ENCODE measurements at places on chromosomes 2 and 18.

- DNase-seq, result no peak
Measured at GRCh38 chr18:36334798-36335197, 37.3 kb downstream of the FHOD3 start.

- no peak for DNase-seq
Measured at GRCh38 chr2:32745191-32745590, 117.3 kb downstream of the TTC27 start.

- DNase-seq, result no peak
Measured at GRCh38 chr18:33666915-33667314, 88.9 kb downstream of the ASXL3 start.

- DNase-seq, result no peak
Measured at GRCh38 chr2:66390152-66390551, 44.8 kb upstream of the MEIS1 start.

DNA sequence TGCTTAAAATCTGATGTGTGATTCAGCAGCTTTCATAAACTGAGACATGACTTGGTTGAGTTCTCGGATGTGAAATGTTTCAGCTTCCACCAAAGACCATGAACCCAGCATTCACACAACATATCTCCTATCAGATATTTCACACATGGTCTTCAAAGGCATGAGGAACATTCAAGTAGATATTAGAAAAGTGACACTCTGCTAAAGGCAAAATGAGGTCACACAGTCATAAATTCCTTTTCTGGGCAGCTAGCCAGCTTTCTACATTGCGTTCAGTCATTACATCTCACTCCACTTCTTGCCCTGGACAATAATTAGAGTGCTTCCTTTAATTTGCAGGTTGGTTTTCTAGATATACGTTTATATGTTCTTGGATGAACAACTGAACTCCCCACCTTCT, 96.7 kb downstream of the GAREM1 start:
- DNase-seq, result no peak

GRCh38 chr2:231369580-231370428, 25.7 kb upstream of the B3GNT7 start:
- no peak for DNase-seq
